ENCODE measurements at places on chromosomes 5 and 9. TPM values are rescaled to one million over a fixed set of nuclear protein-coding genes. Genes with fewer than 3 reads are reported as not detected.

PCDHAC2 gene
- total RNA-seq, result 47.8 TPM

GOLM1 gene
- total RNA-seq, result 44.4 TPM

ITK gene
- total RNA-seq, result not detected

SEMA4D gene
- total RNA-seq, result 14.5 TPM

All from cardiac muscle cell (in vitro differentiated cells and primary cell).